ENCODE measurements at places on chromosomes 2 and 18.

DNA sequence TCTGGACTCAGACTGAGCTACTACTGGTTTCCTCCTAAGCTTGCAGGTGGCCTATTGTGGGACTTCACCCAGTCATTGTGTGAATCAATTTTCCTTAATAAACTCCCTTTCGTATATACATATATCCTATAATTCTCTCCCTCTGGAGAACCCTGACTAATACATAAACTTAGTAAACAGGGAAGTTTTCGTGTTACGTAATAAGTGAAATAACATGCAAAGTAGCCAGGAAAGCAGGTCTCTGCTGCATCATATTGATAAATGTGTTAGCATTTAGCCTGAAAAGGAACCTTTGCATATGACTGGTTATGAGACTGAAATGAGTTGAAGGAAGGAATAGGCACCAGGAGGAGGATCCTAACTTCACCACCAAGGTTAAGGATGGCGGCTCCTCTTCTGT, 527.2 kb upstream of the FAM98A start:
- no peak for DNase-seq

DNA sequence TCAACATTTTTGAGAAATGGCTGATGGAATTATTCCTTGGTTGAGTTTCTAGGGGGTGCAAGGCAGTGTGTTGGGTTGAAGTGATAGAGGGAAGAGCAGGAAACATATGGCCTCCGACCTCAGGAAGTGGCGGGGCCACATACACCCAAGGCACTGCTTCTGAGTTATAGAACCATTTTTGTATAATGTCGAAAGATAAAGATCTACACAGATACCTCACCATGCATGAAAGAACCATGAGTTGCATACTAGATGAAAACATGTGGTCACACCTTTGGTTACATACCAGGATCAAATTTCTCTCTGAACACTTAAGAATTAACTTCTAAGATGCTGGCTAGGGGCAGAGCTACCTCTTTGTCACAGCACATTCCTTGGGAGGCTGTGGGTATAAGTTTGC, 23.2 kb downstream of the LAMA3 start:
- DNase-seq: peak; percentile 35

DNA sequence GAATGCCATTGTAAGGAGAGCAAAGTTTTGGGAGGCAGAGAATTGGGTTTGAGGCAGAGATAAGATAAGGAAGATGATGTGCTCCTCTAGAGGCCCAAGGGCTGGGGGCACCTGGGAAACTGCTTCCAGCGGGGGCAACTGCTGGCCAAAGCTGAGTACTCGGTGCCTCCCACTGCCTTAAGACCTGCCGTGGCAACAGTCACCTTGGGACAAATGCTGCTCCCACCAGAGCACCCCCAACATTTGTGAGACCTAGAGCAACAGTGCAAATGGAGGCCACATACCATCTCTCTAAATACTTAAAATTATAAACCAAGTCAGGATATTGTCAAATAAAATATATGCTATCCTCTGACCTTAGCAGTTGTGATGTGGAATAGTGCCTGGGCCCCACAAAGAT, 127.1 kb downstream of the CAPN13 start:
- DNase-seq: no peak

GRCh38 chr2:159165048-159165447, 121.5 kb downstream of the WDSUB1 start:
- no peak for DNase-seq

GRCh38 chr2:48724278-48724677, 31.2 kb downstream of the LHCGR start:
- DNase-seq: no peak

DNA sequence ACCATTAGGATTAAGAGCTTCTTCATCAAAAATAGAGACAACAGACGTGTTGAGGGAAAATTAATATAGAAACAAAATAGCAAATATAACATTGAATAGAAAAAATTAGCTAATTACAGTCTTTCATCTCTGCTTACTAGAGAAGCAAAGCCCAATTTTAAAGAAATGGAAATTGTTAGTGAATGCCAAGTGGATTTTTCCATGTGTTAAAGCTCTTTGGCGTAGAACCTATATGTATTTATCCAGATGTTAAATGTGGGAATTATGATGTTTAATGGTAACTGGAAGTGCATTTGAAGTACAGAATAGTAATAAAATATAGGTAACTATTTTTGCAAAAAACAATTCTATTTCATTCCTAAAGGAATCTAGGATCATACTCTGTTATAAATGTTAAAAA, 212.0 kb upstream of the COL3A1 start:
- no peak for DNase-seq

- no peak for DNase-seq
Measured at GRCh38 chr18:70762812-70763211, 474.0 kb downstream of the SOCS6 start.

- no peak for DNase-seq
Measured at GRCh38 chr2:144010096-144010836, 509.7 kb downstream of the ZEB2 start.

GRCh38 chr2:105768961-105769452, 24.3 kb downstream of the NCK2 start:
- no peak for DNase-seq

DNA sequence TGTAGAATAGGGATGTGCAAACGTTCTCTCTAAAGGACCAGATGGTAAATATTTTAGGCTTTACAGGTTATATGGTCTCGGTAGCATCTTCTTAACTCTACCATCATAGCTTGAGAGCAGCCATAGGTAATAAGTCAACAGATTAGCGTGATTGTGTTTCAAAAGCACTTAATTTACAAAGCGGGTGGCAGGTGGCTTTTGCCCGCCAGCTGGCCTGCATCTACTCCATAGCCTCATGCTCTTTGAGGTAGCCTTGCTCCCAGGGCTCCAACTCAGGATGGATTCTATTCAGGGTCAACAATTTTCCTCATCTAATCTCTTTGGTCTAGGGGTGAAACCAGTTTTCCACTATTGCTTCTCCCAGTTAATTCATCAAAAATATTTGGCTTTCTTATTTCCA, 5.0 kb upstream of the ATP9B start:
- DNase-seq: no peak

- DNase-seq: no peak
Measured at GRCh38 chr2:221753401-221753800, 181.3 kb upstream of the EPHA4 start.

GRCh38 chr2:162298669-162299335, 19.7 kb downstream of the IFIH1 start:
- DNase-seq: no peak

DNA sequence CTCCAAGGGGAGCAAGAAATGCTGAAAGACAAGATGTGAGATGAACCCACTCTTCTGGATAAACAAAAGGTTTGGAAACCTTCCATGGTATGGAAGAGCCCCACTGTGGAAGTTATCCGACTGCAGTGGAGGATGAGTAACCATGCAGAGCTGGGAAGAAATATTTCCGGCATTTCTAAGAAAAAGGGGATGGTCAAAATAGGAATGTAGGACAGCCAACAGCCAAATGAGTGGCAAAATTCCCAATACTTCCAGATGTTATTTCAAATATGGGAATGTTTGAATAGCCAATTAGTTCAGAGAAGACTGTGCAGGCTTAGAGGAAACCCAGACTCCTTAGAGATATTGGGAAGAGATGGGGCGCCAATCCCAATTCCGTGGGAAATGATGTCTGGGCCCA, 246.8 kb downstream of the RAD51AP2 start:
- no peak for DNase-seq

DNA sequence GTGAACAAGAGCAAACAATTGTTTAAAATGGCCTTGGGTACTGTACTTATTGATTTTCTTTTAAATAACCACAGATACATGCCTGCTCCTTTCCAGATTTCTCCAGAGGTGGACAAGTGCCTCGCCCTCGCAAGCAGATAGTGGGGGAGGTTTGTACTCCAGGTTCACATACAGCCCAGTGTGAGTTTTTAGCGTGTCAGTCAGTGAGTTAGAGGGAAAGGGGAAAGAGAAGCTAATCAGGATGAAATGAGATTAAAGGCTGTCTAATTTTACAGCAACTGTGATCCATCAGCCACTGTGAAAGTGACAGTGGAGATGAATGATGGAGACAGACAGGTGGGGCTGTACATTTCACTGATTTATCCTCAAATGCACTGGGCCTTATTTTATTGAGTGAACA, 74.7 kb downstream of the KLHL14 start:
- no peak for DNase-seq

- peak; percentile 59 for DNase-seq
Measured at GRCh38 chr18:10072671-10073175, 158.9 kb downstream of the VAPA start.

DNA sequence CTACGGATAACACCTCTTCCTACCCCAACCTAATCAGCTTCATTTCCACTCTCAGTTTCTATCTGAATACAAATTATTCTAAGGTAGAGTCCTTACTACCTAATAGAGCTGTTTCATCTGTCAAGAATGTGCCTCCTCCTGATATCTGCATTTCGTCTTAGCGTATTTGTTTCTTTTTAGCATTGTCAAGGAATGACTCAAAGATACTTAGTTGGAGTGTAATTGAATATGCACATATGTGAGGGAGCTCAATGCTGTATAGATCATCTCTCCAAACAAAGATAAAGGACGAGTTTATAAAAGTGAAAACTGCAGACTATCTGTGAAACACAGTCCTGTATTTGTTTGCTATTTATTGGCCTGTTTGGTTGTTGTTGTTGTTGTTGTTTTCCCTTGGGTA, 2059.4 kb upstream of the CELF4 start:
- DNase-seq: peak; percentile 85

DNA sequence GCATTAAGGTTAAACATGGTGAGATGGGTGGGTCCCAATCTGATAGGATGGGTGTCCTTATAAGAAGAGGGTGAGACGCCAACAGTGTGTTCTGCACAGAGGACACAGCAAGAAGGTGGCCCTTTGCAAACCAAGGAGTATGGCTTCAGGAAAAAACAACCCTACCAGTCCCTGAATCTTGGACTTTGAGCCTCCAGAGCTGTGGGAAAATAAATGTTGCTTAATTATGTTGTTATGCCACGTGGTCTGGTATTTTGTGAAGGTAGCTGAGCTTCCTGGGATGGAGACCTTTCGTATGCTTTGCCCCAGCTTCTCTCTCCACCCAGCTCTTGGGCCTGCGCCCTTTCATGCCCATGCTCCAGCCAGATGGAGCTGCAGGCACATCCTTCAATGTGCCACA, 114.2 kb upstream of the EPC2 start:
- DNase-seq: no peak

DNA sequence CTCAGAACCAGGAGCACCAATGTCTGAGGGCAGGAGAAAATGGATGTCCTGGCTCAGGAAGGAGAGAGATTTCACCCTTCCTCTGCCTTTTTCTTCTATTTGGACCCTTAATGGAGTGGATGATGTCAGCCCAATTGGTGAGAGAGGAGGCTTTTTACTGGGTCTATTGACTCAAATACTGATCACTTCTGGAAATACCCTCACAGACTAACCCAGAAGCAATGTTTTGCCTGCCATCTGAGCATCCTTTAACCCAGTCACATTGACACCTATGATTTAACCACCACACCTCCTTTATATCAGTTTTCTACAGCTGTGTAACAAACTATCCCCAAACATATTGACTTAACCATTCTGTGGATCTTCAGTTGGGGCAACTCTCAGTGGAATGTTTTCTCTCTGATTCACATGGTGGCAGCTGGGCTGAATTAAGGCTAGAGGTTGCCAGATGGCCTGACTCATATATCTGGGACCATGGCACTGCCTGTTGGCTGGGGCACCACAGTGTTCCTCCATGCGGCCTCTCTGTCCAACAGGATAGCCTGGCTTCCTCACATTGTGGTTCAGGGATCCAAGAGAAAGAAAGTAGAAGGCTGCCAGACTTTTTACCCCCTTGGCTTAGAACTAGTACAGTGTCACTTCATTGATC, 18.2 kb upstream of the MBOAT2 start:
- no peak for DNase-seq

- no peak for DNase-seq
Measured at GRCh38 chr2:201483342-201483741, 31.8 kb downstream of the STRADB start.

DNA sequence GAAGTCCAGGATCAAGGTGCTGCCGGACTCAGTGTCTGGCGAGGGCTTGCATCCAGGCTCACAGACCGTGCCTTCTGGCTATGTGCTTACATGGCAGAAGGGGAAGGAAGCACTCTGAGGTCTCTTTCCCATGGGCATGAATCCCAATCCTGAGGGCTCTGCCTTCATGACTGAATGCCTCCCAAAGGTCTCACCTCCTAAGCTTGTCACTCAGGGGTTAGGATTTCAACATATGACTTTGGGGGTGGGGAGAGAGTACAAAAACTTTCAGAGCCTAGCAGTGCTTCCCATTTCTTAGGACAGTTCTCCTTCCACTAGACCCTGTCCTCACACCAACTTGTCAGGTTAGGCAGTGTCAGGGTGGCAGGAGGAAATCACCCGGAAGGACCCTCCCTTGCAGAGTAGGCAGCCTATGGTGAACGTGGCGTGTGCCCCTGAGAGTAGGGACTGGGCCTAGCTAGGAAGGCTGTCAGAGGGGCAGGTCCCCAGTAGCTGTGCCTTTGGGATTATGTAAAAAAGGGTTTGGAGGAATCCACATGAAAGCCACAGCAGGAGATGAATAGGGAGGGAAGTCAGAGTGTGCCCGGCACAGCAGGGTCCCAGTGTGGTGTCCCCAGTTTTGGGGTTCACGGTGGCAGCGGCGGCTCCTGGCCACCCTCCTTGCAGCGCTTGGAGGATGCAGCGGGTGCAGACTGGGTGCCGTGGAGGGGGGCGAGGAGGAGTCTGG, 233.3 kb downstream of the LDLRAD4 start:
- DNase-seq: no peak

GRCh38 chr2:12688091-12688490, 28.6 kb upstream of the TRIB2 start:
- DNase-seq: peak; percentile 35

DNA sequence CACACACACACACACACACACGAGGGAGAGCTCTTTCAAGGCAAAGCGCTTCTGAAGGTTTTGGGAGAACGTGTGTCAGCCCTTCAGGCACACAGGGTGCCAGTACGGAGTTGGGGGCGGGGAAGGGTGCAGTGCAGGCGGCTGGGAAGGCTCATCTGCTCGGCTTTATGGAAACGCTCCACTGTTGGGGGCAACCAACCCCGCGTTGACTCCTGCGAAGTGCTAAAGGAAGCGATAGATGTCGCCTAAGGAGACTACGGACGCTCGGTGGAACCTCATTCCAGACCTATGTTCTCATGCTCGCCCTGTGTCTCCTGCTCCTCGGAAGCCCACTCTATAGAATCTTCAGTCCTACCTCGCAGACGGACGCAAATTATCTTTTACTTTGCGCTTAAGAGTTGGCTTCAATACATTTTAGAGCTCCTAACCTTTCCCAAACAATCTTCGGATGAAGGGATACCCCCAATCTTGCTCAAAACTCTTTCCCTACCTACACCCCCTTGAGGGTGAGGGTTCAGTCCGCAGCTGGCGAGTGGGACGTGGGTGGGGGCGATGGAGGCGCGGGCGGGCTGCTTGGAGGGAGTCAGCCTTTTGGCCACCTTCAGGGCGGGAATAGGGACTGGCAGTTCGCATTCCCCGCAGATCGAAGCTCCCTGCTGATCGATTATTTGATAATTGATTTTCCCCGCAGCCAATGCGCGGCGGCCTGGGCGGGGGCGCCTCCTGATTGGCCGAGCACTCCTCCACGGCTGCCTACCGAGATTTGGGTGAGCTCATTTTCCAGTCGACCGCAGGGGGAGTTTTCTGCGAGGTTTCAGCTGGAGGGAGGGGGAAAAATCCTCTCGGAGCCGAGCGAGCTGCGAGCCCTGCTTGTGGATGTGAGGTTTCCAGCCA, 1.9 kb upstream of the MEIS1 start:
- peak; percentile 98 for DNase-seq

Measured in fibroblast of lung (primary cell).